ENCODE measurements at places on chromosomes 5 and 9.

DNA sequence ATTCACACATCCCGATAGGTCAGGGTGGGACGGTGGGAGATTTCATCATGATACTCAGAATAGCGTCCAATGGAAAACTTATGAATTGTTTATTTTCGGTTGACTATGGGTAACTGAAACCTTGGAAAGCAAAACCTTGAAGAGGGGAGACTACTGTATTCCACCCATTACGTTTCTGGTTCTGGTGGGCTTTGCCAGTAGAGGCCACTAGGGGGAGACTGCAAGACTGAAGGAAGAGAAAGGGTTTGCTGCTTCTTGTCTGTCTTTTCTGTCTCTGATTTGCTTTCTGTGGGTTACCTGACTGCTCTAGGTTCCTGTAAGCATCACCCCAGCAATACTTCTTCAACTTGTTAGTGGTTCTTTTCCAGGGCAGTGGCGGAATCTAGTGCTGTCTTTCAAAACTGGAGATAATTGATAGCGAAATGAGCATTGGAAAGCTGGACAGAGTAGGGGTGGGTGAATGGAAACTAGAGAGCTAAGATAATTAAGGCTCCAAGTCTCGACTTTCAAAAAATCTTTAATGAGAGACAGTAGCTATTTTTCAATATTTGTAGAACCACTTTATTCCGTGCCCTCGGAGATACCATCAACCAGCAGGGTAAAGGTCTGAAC is 27.0 kb downstream of the GRIN3A start:
- DNase-seq = no peak

- DNase-seq = no peak
These were observed 65.4 kb upstream of the SPOCK1 start for GRCh38 chr5:137564398-137564961.

DNA sequence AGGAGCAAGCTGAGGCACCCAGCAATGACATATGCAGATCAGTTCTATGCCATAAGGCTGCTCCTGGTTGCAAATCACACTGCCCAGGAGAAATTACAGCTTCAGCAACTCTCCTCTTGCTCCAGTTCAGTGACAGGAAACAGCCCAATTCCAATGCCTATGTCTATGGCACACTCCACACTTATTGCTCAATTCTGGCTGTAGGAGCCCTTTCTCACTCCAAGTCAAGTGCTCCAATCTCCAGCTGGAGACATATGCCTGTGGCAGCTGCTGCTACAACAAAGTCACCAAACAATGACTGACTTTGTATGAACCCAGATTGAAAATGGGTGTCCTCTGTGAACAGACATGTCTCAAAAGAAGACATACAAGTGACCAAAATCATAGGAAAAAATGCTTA is 31.8 kb upstream of the PLCXD3 start:
- DNase-seq = no peak

GRCh38 chr5:170466988-170467707 is 36.7 kb upstream of the KCNIP1 start:
- peak; percentile 50 for DNase-seq

- no peak for DNase-seq
These were observed 149.1 kb upstream of the VCAN start for GRCh38 chr5:83322273-83322924.

DNA sequence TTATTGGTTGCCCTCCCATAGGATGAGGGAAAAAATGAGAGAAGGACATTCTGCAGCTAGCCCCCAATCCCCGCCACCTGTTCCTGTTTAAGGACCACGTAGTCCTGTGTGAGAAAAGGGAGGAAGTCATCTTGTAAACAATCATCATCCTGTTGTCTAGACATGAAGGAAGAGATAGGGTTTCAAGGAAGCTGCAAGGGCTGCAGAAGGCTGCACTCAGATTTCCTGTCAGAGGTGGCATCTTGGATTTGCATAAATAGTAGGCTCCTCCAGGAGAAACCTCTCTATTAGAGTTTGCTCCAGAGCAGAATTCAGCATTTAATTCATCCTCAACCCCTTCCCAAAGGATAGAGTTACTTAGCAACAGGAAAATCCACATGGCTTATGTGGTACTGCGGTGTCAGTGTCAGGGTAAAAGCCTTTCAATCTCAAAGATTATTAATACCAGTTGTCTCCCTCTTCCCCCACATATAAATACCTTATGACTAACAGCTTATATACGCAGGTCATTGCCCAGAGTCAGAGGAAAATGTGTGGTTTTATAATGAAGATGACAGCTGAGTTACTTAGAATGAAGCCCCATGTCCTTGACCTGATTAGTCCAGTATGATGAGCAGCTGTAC is 4.6 kb upstream of the DNAJC18 start:
- no peak for DNase-seq

DNA sequence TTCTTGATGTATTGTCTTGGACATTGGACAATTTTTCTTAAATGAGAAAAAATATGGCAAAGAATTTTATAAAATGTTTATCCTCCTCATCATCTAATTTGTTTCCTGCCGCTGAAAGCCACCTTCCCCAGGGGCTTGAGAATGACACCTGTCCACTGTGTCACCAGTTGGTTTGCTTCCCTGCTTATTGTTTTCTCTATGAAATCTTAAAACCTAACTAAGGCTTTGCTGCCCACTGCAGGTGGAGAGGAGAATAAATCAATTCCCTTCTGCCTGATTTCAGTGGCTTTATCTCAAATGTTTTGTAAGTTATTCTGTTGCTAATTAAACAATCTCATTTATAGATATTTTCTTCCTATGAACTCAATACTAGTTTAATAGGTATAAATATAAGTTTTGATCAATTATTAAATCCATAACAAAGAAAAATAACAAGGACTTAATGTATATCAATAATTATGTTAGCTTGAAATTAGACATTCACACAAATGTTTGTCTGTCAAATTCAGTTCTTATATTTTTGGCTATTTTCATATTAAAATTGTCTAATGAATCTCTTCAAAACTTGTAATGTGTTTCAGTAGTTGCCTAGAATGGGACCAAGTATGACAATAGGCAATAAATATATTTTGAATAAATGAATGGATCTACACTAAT is 822.5 kb downstream of the PTPRD start:
- no peak for DNase-seq

- no peak for DNase-seq
These were observed 106.2 kb upstream of the EMB start for GRCh38 chr5:50547303-50547702.
